ENCODE measurements at places on chromosomes 2 and 18. TPM values are rescaled to one million over a fixed set of nuclear protein-coding genes. Genes with fewer than 3 reads are reported as not detected.

SH3RF3 gene
- 5.8 TPM for polyA plus RNA-seq

GBX2 gene
- 0.64 TPM for polyA plus RNA-seq

RTP5 gene
- polyA plus RNA-seq = 0.06 TPM

C2orf78 gene
- polyA plus RNA-seq = not detected

CCBE1 gene
- 32.8 TPM for polyA plus RNA-seq

PCARE gene
- 0.20 TPM for polyA plus RNA-seq

RASGRP3 gene
- 17.8 TPM for polyA plus RNA-seq

SPATA3 gene
- not detected for polyA plus RNA-seq

WNT10A gene
- 1.8 TPM for polyA plus RNA-seq

NPPC gene
- 0.25 TPM for polyA plus RNA-seq

VAMP5 gene
- 38.1 TPM for polyA plus RNA-seq

DNA sequence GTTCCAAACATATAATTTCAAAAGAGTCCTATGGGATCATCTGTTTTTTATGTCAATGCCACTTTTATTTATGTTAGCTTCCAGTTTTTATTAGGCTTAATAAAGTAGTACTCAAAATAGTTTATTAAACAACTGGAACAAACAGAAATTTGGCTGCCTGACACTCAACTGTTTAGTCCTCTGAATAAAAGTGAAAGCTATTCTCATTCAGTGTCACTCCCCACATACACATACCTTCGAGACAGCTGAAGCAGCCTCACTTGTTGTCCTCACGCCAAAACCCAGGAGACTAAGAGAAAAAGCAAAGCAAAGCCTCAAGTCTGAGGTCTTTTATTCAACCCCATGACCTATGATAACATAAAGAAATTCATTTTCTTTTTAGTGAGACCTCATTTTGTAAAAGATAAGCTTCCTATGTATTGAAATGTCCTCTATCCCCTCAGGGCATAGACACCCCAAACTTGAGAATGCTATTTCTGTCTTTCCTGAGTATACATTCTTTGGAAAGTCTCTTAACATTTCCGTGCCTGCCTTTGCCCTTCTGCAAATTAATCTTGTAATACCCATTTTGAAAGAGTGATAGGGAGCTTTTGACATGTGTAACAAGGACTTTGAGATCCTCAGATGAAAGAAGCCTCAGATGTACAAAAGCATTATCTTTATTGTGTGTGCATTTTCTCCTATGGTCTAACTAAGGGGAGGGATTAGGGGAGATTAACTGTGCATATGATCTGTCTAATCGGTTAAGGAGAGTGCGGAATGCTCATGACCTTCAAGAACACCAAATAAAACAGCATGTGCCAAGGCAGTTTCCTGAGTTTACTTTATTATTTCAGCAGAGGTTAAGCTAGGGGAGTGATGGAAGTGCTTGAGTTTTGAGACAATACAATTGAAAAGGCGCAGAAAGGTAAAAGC, 1523.7 kb upstream of the PIK3C3 start:
- no peak for DNase-seq

DNA sequence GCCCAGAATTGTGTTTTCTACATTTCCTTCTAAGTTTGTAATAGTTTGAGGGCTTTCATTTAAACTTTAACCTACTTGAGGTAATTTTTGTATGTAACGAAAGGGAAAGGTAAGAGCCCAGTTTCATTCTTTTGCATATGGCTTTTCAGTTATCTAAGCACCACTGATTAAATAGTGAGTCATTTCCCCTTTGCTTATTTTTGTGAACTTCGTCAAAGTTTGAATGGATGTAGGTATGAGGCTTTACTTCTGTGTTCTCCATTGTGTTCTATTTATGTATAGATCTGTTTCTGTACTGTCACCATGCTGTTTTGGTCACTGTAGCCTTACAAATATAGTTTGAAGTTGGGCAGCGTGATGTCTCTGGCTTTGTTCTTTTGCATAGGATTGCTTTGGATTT, 944.8 kb upstream of the CNTNAP5 start:
- DNase-seq = no peak

DNA sequence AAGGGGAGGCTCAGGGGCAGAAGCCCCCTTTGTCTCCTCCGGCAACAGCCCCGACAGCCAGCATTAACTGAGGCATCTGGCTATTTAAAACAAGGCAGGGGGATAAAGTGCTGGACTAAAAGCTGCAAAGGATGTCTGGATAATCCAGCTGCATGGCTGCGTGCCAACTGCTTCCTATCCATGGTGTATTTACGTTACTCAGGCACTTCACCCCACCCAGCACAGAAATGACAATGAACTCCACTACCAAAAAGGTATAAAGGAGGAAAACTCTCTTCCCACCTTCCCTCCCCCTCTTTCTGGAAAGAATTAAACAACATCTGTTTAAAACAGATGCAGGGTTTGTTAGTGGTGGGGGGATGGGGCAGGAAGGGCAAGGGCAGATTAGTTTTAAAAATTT, 82.5 kb downstream of the SPRED2 start:
- DNase-seq = no peak

GRCh38 chr2:16155766-16156165, 215.4 kb downstream of the MYCN start:
- no peak for DNase-seq

DNA sequence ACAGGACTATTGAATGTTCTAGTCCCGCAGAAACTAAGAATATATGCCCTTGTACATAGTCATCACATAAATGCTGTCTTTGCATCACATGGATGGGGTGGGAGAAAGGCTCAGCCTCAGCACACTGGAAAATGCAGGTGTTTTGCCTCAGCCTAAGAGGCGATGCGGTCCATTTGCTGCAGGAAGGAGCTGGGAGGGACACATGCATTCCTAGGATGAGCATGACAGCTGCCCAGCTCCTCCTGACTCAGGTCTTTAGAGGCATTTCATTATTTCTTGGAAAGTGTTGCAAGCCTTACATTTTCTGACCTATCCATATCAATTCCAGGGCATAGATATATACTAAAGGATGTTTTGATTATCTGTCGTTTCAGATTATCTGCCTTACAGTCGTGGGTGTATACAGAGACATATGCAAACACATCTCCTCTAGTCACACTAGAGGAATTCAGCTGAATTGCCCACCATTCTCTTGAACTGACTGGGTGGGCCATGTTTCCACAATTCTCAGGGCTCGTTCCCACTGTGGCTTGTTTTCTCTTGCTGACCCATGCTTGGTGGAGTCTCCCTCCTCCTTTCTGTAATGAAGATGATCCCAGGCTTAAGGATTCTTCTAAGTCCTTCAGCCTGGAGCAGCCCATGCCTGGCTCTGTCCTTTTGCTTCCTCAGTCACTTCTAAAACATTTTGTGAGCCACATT, 156.9 kb downstream of the SETBP1 start:
- DNase-seq = no peak

GRCh38 chr18:56933472-56933871, 213.4 kb upstream of the BOD1L2 start:
- no peak for DNase-seq

DNA sequence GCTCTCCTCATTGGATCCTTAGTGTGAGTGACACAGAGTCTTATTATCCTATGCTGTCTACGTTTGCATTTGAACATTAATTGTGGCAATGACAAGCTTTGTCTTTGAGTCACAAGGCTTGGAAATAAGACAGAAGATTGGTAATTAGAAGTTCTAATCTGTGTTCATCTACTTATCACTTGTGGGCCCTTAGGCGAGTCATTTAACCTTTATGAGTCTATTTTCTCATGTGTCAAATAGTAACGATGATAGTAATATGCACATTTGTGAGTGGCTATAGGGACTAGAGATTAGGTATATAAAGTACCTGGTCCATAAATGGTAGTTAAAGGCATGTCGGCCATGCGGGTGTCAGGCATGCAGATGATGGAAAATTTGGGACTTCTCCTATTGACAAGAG, 105.6 kb upstream of the NABP1 start:
- no peak for DNase-seq

DNA sequence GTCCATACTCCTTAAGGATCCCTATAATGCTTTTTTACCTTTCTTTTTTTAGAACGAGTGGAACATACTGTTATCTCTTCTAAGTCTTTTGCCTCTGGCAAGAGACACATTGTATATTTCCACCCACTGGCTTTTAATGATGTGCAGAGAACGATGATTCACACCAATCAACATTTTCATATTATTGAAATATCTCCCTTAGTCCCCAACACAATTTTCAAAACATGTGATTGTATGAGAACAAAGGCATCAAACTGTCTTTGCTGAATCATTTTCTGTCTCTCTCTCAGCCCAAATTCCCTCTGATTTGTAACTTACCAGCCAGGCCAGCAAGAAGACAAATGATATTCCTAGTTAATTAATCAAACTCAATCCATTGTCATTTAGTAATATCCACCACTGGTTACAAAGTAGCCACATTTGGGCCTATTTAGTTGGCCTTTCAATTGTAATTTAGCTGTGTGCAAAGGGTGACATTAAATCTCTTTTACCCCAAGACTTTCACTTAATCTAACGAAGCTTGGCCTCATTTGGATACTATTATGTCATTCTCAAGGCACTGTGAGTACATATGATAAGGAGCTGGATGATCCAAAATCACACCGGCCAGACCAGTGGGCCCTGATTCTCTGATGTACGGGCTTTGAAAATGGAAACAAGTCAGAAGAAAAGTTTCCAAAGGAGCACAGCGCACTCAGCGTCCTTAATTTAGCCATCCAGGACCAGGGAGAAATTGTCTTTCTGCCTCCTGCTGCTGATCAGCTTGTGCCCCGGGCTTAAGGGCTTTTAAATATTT, 185.1 kb downstream of the SCG2 start:
- no peak for DNase-seq

DNA sequence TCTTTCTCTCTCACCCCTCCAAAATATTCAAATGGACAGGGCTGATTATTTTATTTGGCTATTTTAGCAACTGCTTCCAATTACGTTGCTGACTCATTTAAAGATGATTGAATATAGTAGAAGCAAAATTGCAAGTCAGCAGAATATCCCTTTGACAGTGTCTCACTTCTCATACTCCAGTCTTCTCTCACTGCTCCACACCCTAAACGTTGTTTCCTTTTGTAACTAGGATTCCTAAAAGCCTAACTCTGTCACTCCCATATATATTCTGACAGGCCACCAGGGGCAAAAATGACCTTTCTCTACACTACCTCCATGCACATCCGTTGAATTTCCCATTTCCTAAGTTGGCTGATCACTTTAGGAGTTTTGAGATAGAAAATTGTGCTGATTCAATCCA, 351.1 kb downstream of the RND3 start:
- DNase-seq = no peak

All from renal cortex interstitium (tissue), 15 donors.